GOT3 (cell line): ENCODE measurements at places on chromosomes 7 and 10.

GRCh38 chr7:5701085-5701914 lies 80.2 kb downstream of the RNF216 start:
- DNase-seq = no peak

GRCh38 chr10:124724279-124725027 lies 19.7 kb downstream of the FAM53B start:
- no peak for DNase-seq

DNA sequence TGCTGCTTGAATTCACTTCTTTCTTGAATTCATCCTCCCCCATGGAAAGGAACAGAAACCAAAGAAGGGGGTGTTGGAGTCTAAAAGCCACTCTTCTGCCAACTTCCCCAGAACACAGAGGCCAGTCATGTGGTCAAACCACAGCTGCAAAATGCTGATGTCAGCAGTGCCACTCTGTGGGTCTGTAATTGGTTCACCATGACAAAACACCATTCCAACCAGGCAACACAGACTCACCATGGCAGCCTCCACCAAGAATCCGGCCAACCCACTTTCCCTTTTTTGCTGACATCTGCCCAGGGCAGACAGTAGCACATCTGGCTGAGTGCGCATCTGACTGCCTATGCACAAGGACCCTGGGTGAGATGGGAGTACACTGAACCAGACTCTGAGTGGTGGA lies 16.8 kb downstream of the OSBPL3 start:
- no peak for DNase-seq

GRCh38 chr7:24456526-24457218 lies 116.6 kb upstream of the PALS2 start:
- no peak for DNase-seq

GRCh38 chr7:25068502-25069213 lies 56.4 kb downstream of the CYCS start:
- DNase-seq = no peak

- DNase-seq = no peak
These were observed 24.9 kb downstream of the SKIDA1 start for GRCh38 chr10:21500578-21500910.
